ENCODE measurements at places on chromosomes 7 and 10. TPM values are rescaled to one million over a fixed set of nuclear protein-coding genes. Genes with fewer than 3 reads are reported as not detected.

SYPL1 gene
- 83.3 TPM for total RNA-seq

NME8 gene
- total RNA-seq, result not detected

GJD4 gene
- total RNA-seq, result 0.22 TPM

MSMB gene
- not detected for total RNA-seq

ANXA7 gene
- 145 TPM for total RNA-seq

MRLN gene
- total RNA-seq, result not detected

ZSCAN25 gene
- total RNA-seq, result 11.2 TPM

RAPGEF5 gene
- 3.4 TPM for total RNA-seq

PLEKHS1 gene
- total RNA-seq, result not detected

CDCA7L gene
- 48.6 TPM for total RNA-seq

PDK4 gene
- total RNA-seq, result 18.5 TPM

ITIH2 gene
- total RNA-seq, result 0.11 TPM

PDLIM1 gene
- total RNA-seq, result 1.2 TPM

ASAH2B gene
- 4.6 TPM for total RNA-seq

CNTNAP2 gene
- not detected for total RNA-seq

HMX3 gene
- 0.11 TPM for total RNA-seq

TAS2R5 gene
- total RNA-seq, result 2.6 TPM

PRKAR2B gene
- total RNA-seq, result 2.4 TPM

CALHM3 gene
- total RNA-seq, result not detected

GIMAP2 gene
- total RNA-seq, result 6.1 TPM

ANXA8L1 gene
- 0.32 TPM for total RNA-seq

STEAP1B gene
- 26.2 TPM for total RNA-seq

AKR1D1 gene
- not detected for total RNA-seq

KEL gene
- total RNA-seq, result not detected

FAM24B gene
- total RNA-seq, result 4.1 TPM

PAPOLB gene
- 0.39 TPM for total RNA-seq

OGDHL gene
- total RNA-seq, result 0.54 TPM

NUTM2B gene
- total RNA-seq, result under 0.01 TPM

NFKB2 gene
- total RNA-seq, result 18.5 TPM

PNLIP gene
- not detected for total RNA-seq

EDRF1 gene
- total RNA-seq, result 26.7 TPM

DNAJC30 gene
- total RNA-seq, result 3.8 TPM

CTAGE15 gene
- total RNA-seq, result not detected

NEUROD6 gene
- not detected for total RNA-seq
